Smooth muscle cell of the coronary artery (primary cell): ENCODE measurements at places on chromosomes 5 and 9. TPM values are rescaled to one million over a fixed set of nuclear protein-coding genes. Genes with fewer than 3 reads are reported as not detected.

The SARDH gene
- total RNA-seq = 1.2 and 4.3 TPM in 2 replicates

The SDHA gene
- 116 and 274 TPM in 2 replicates for total RNA-seq

The THG1L gene
- total RNA-seq = 29.3 and 53.1 TPM in 2 replicates

The ST8SIA4 gene
- 0.15 and 0.23 TPM in 2 replicates for total RNA-seq

The BTF3 gene
- 120 and 233 TPM in 2 replicates for total RNA-seq

The CAMK4 gene
- 0.70 and 1.7 TPM in 2 replicates for total RNA-seq
